Neuronal stem cell (in vitro differentiated cells): ENCODE measurements at places on chromosomes 11 and 22.

DNA sequence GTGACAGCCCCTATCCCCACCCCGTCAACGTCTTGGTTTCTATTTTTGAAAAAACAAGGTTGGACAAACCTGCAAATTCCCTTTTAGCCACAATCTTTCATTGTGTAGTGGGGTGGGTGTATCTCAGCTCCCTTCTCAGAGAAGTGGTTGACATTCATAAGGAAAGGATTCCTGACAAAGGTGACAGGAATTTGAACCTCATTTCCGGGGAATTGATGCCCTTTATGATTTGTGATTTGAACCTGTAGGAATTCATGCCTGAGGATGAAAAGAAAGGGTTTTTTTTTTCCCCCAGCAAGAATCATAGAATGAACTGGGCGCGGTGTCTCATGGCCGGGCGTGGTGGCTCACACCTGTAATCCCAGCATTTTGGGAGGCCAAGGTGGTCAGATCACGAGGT is 14.5 kb downstream of the YPEL4 start:
- no peak for DNase-seq

GRCh38 chr11:132655187-132655855 is 877.0 kb downstream of the OPCML start:
- DNase-seq, result no peak

DNA sequence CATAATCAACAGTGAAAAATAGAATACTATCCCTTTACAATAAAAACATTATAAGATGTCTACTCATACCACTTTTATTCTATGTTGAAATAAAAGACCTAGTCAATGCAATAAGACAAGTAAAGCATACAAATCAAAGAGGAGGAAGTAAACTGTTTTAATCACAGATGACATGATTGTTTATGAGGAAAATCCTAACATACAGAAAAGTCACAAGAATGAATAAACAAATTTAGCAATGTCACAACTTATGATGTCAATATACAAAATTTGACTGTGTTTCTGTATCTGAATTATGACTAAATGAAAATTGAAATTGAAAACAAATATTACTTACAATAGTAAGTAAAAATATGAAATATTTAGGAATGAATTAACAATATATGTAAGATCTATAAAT is 221.9 kb upstream of the GRIA4 start:
- no peak for DNase-seq

DNA sequence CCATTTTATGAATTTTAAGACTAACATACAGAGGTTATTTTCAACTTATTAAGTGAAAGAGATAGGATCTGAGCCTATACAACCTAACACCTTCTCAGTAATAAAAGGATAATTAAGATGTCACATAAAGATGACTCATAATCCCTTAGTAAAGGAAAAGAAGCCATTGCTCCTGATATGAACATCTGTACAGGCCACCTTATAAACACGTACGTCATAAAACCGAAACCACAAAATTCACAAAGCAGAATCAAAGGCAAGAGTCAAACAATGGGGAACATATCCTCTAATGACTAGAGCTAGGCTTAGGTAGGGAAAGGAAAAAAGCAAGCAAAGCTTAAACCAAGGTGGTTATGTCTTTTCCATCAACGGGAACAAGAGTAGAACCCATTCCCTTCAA is 103.5 kb downstream of the KCNA4 start:
- DNase-seq, result no peak

DNA sequence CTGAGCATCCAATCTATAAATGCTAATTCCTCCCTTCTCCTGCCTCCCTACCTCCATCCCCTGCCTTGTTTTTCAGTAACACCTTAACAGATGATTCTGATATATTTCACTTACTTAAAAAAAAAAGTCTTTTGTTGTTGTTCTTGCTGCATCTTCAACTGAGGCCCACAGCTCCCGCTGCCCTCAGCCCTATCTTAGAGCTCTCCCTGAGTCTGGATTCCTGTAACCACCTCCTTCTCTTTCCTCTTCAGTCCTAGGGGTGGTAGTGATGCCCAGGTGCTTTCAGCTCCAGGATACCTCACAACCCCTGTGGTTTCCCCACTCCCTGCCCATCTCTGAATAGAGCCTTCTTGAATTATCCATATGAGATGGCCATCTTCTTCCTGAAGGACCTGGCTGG is 3.7 kb upstream of the KCNE3 start:
- DNase-seq, result no peak

DNA sequence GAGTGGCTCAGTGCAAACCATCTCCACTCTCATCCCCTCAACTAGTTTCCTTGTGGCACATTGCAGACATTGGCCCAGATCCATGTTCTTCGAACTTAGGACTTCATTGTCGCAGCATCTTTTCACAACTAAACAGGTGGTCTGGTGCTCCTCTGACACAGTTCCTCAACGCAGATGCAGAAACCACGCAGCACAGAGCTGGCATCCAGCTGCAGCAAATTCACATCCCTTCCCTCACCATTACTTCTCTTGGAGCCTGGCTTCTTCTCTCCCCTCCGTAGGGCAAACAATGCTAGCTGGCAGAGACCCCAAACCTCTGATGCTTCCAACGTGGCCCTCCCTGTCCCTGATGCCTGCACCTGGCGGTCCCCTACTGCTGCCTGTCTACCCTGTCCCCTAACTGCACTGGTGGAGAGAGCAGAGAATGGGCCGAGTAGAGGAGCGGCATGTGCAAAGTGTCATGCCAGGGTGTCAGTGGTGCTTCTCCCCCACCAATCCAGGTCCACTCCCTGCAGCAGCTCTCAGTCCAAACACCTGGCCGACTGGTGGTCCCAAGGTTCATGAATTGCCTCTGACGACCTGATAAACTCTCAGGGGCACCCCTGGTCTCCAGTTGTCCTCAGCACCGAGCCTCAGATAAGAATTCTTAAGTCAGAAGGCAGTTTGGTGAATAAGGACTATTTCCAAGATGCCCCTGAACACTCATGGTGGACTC is 18.1 kb downstream of the TMPRSS13 start:
- no peak for DNase-seq

- no peak for DNase-seq
These were observed 6.0 kb downstream of the B4GALNT4 start for GRCh38 chr11:375065-376025.

- DNase-seq, result no peak
These were observed 109.7 kb upstream of the GALNT18 start for GRCh38 chr11:11731311-11732083.

GRCh38 chr11:101326141-101326540 is 196.5 kb upstream of the PGR start:
- no peak for DNase-seq

GRCh38 chr11:41579546-41579945 is 120.1 kb upstream of the LRRC4C start:
- DNase-seq, result no peak

DNA sequence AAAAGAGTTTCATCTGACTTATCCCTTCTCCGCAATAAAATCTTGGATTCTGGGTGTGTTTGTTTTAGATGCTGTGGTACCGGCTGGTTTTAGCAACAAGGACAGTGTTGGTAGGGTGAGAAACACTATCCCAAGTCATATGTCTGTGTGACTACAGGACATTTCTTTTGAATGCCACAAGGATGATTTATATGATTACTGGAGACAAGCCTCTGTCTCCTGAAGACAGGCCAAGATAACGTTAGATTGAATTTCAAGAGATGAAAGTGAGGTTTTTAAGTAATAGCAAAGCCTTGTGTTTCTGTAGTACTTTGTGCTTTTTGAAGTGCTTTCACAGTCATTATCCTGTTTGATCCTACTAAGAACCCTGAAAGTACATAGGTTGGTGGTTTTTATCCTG is 101.6 kb downstream of the COMMD9 start:
- DNase-seq, result no peak

DNA sequence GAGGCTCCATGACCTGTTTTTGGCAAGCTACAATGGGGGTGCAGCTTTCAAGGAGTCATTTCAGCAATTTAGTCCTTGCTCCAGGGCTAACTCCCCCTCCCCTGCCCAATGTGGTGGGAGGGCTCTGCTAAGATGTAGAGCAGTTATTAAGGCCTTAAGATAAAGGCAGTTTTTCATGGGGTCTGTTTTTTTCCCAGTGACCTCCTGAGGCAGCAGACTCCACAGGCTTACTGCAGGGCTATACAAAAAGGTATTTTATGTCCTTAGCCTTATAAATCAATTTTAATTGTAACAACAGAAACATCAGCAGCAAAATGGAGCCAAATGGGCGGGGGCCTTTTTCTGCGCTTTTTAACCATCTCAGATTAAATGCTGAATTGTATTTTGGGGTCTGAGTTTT is 192.3 kb downstream of the KIRREL3 start:
- no peak for DNase-seq

GRCh38 chr11:113725407-113725806 is 19.3 kb upstream of the TMPRSS5 start:
- no peak for DNase-seq

GRCh38 chr11:77200351-77201268 is 72.6 kb downstream of the MYO7A start:
- DNase-seq, result no peak

DNA sequence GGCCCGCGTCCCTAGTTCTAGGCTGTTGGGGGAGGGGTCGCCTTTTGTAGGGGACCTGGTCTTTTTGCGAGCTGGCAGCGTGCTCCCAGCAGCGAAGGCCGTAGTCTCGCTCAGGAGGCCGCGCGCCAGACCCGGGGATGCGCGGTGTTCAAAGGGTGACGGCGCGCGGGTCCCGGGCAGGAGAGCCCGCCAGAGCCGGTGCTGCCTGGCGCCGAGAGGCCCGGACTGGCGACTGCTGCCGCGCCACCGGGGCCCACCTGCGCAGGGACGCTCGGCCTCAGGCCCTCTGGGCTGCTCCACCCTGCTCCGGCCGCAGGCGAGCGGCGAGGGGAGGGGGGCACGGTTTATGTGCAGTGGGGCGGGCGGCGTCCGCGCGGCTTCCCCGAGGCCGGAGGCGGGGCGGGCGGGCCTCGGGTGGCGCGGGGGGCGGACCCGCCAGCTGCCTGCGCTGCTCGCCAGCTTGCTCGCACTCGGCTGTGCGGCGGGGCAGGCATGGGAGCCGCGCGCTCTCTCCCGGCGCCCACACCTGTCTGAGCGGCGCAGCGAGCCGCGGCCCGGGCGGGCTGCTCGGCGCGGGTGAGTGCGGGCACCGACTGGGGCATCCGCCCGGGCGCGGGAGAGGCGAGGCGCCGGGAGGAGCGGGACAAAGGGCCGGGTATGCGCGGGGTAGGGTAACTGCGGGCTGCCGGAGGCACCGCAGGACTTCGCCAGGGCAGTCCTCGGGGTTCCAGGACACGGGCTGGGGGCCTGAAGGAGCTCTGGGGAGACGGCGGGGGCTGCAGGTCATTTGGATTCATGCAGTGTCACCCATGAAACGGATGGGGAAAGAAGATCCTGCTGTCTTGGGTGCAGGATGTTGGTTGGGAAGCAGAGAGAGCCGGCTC is at the start of gene PRSS23:
Gene PRSS23 (plus strand): TSS at position 467 of the 884 bp plus-strand sequence. CDS start 7,102 bp downstream, outside the sequence.
- DNase-seq, result peak; percentile 79

DNA sequence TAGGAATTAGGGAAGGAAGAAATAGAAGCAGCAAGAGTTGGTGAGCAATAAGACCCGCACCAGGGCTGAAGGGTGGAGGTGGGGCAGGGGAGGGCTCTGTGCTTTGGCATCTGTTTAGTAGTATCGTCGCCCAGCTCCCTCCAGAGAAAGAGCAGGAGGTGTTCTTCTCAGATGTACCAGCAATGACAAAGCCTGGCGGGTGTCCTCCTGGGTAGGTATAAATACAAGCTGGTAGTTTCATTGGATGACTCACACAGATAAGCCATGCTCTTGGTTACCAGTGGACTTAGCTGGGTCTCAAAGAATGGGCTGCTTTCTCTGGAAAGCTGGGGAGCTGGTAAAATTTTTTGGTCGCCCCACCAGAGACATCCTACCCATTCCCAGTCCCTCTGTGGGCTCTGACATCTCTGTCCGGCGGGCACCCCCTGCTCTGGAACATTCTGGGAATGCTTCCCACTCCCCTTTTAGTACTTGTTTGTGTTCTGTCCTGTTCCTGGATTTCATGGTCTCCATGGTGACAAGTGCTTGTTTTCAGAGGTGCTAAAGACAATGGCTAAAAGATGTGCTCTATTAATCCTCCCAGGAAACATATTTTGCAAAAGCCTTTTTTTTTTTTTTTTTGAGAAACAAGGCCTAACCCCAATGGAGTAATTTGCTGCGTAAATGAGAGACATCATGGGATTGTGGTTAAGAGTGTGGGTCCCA is 15.4 kb upstream of the TUBA8 start:
- no peak for DNase-seq

DNA sequence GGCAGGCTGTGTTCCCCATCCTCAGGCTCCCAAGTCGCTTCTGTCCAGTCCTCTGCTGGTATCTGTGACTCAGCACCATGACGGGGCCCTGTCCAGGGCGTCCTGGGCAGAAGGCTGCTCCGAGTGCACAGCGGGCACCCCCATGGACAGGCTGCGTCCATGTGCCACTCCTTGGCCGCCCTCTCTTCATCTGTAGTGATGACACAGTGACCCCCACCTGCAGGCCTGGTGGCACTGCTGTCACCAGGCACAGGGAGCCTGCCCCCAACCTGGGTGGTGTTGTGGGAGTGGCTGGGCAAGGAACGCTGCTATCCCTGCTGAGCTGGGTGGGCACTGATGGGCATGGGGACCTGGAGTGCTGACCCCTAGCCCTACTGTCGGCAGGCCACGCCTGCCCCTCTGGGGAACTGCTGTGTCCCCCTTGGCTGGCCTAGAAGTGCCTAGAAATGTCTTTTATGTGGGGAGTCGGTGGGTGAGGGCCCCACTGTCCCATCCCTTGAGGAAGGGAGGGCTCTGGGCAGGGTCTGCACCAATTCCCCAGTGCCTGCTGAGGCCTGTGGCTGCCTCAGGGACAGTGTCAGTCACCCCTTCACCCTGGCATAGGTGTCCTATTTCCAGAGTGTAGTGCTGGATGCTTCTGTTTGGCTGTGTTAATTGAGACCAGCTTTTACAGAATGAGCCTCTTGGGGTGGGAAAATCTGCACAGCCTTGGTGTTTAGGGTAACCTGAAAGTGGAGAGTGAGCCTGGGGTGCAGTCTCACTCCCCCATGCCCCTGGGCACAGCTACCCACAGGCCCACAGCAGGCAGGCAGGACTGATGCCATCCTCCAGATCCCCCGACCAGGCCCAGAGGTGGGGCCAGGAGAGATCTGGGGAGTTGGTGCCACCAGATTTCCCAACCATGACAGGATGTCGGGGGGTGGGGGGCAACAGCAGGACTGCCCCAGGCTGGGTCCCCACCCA is 34.5 kb downstream of the RTN4R start:
- no peak for DNase-seq

- DNase-seq, result no peak
These were observed 1.1 kb upstream of the PELI3 start for GRCh38 chr11:66465373-66466224.

DNA sequence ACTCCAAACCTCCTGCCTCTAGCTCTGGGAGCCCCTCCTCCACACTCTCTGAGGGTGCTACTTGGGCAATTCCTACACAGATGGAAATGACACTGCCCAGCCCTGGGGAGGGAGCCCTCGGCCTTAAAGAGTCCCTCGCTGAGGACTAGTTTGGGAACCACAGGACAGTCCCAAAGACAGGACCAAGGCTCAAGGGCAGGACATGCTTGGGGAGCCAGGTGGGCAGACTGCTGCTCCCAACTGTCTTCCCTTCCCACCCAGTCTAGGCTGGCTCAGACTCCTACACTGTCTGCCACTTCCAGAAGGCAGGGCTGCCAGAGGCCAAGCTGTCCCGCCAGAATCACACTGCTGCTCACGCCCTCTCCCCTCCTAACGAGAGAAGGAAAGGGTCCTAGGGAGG is 9.8 kb downstream of the ARRB1 start:
- DNase-seq, result no peak
